ENCODE measurements at places on chromosomes 13 and 19.

DNA sequence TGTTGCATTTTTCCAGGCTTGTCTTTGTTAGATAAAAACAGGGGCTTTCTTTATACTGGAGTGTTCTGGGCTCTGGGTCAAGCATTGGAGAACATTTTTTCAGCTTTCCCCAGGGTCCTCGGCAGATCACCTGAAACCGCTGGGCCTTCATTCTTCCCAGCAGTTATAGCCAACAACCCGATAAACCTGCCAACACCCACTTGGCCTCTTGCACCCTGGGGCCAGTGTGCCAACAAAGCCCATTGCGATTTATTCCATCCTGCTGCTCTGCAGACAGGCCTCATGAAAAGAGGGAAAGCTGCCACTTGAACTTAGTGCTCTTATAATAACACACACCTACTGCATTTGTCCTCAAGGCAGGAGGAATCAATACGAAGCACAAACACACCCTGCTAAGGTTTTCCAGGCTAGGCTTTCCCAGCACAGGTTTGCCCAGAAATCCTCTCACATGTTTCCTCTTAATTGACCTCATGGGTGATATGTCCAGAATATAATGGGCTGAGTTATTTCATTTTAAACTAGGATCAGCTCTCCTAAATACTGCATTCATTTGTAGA, 669.3 kb downstream of the LIG4 start:
- DNase-seq = no peak

GRCh38 chr13:88288326-88288725, 617.2 kb downstream of the SLITRK5 start:
- no peak for DNase-seq

DNA sequence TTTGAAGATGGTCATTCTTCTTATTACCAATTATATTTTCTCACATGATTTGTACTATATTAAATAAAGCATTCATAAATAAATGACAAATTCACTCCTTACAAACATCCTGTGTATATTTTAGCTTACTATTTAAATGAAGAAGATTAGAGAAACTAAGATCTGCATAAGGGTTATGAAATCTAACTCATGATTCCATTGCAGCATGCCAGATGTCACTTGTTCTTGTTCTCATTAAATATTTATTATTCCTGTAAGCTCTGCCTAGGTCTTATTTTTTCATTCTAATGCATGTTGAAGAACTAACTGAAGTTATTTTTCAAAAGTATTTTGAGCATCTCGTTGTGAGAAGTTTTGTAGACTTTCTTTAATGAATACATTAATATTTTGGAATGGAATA, 18.3 kb downstream of the NUP58 start:
- DNase-seq = no peak

- DNase-seq = no peak
Observed at GRCh38 chr19:49497789-49498103, 1.5 kb downstream of the RPS11 start.

- DNase-seq = no peak
Observed at GRCh38 chr13:36526897-36527296, 94.6 kb downstream of the CCNA1 start.

DNA sequence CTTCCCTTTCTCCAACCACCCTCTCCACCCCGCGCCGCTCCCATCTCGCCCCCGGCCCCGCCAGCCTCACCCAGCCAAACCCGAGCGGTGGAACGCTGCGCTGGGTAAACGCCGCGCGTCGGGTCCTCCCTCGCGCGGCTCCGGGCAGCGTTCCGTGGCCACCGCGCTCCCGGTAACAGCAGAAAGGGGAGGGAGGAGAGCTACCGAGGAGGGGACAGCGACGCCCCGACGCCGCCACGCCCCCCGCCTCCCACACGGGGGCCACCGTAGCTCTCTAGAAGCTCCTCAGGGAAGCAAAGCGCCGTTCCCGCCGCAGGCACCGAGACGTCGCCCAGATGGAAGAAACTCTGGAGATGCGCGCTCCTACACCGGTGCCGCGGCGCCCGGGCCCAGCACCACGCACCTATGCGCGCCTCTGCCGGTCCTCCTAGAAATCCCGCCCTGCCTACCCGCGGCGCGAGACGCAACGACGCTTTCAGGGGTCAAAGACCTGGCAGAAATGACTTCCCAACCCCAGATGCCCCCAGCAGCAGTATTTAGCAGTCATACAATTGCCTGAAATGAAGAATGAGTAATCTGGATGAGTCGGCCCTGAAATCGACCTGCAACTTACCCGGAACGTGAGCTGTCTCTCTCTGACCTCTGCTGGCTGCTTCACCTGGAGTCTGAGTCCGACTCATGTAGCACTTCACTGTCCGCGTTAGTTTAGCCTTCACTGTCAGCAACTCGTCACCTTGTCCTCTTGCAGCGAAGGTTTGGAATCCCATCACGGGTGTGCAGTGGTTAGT, at the start of gene RUBCNL:
RUBCNL (minus strand) TSS at position 189 of the 788 bp plus-strand sequence. CDS start 14,777 bp downstream, outside the sequence.
- no peak for DNase-seq

- DNase-seq = no peak
Observed at GRCh38 chr13:72638059-72638815, 89.2 kb downstream of the MZT1 start.
